T-cell (primary cell): ENCODE measurements at places on chromosomes 1 and 21. TPM values are rescaled to one million over a fixed set of nuclear protein-coding genes. Genes with fewer than 3 reads are reported as not detected.
A peak's percentile ranks its signal among the peaks of the same experiment; 100 is the strongest.

Gene ADORA1
- not detected for total RNA-seq

Gene SLC25A34
- 2.9 TPM for total RNA-seq

Gene PTGS2
- 0.23 TPM for total RNA-seq

DNA sequence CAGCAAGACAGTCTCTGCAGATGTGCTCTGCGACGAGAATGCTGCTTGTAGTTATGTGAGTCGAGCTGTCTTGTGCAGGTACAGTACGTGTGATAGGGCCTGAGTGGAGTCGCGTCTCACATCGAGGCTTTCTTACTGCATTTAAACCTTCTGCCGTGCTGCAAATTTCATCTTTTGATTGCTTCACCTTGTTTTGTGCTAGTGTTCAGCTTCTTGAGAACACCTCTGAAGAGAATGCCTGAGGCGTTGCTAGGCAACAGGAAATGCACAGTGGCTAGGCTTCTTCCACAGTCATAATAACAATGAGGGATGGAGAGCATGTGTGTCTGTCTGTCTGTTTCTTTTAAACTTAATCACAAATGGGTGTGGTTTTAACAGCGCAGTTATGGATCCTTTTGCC is 52.9 kb downstream of the MRPS6 start:
- no peaks in the 10 kb centered on the region for H3K36me3 ChIP-seq
- no peak overlapping the region for H3K4me3 ChIP-seq

DNA sequence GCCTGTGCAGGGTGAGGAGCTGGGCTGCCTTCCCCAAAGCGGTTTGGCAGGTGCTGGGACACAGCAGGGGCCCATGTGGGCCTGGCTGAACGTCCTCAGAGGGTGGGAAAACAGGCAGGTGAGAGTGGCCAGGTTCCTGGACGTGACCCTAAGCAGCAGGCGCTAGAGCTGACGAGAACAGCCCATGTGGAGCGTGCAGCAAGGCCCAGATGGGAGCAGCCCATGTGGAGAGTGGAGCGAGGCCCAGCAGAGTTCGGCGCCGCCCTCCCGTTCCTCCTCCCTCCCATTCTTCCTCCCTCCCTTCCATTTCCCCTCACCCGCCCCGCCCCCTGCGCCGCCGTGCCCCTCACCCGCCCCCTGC is 314.4 kb upstream of the VAMP3 start:
- DNase-seq, result no peak
- H3K4me3 ChIP-seq, result no peak overlapping the region
- no peaks in the 10 kb centered on the region for H3K4me1 ChIP-seq
- no peaks in the 10 kb centered on the region for H3K27me3 ChIP-seq
- no peak overlapping the region for H3K27ac ChIP-seq

DNA sequence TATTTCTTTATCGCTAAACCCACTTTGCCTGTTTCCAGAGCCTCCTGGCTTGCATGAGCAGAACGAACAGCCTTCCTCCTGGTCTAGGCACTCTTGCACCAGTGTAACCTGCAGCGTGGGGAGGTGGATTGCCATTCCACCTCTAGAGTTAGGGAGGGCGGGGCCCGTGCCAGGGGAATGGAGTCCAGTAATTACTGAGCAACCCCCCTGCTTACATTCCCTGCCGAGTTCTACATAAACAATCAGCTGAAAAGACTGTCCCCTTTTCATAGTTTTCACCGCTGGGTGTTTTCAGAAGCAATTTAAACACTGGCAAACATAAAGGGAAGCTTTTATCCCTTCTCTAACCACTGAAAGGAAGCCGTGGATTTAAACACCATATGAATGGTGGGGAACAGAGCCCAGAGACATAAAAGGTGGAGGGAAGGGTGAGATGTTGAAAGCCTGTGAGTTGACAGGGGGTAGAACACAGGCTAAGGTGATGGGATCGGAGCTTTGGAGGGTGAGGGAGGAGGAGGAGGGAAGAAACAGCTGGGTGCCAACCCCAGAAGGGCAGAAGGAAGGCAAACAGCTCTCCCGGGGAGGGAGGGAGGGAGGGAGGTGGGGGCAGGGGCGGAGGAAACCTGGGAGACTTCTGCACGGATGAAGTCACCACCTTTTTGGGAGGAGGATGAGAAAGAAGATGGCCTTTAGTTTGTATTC is 68.0 kb upstream of the WDR26 start:
- H3K27ac ChIP-seq, result no peak overlapping the region
- no peaks in the 10 kb centered on the region for H3K36me3 ChIP-seq
- no peak overlapping the region for H3K4me3 ChIP-seq
- no peaks in the 10 kb centered on the region for H3K27me3 ChIP-seq

DNA sequence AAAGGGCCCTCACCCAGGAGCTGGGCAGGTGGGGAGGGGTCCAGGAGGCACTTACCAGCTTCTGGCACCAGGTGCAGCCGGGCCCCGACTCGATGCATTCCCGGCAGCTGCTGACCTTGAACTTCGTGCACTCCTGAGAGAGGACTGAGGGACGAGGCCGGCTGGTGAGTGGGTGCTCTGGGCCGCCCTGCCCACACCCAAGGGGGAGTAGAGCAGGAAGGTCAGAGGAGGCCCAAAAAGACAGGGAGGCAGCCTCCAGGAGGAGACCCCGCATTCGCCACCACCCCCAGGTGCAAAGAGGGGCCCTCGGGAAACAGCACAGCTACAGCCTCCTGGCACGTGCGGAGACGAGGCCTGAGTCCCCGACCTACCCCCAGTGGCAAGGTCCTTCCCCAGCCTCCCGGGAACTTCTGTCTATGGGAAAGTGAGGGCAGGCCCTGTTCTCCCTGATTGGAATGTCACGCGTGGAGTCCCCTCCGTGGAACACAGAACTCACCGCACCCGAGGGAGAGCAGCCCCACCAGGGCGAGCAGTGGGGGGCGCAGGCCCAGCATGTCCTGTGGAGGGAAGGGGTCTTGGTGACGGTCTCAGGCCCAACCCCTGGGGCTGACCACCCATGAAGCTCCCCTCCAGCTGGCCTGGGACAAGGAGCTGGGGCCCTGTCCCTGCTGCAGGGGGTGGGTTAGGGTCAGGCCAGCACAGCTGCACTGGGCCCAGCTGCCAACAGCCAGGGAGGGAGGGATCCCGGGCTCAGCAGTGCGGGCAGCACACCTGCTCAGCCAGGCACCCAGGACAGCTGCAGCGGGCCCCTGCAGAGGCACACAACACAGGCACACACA is 10.3 kb downstream of the ITGB2 start:
- peak overlapping the region; percentile 78 for H3K27ac ChIP-seq
- no peaks in the 10 kb centered on the region for H3K27me3 ChIP-seq
- peaks cover 96% of the 10 kb centered on the region for H3K4me1 ChIP-seq
- H3K4me3 ChIP-seq, result peak overlapping the region; percentile 62

- DNase-seq, result no peak
- no peaks in the 10 kb centered on the region for H3K4me1 ChIP-seq
- no peak overlapping the region for H3K27ac ChIP-seq
- H3K4me3 ChIP-seq, result no peak overlapping the region
These were observed 284.1 kb downstream of the BRINP3 start for GRCh38 chr1:190193508-190194115.

GRCh38 chr1:236063919-236064673 is 794 bp downstream of the NID1 start:
- no peak overlapping the region for H3K27ac ChIP-seq
- peak overlapping the region; percentile 31 for H3K4me3 ChIP-seq
- H3K36me3 ChIP-seq, result no peaks in the 10 kb centered on the region

- no peaks in the 10 kb centered on the region for H3K27me3 ChIP-seq
- no peak overlapping the region for H3K4me3 ChIP-seq
- no peaks in the 10 kb centered on the region for H3K36me3 ChIP-seq
- peak; percentile 27 for DNase-seq
These were observed 106.7 kb downstream of the HIVEP3 start for GRCh38 chr1:41812051-41812450.

GRCh38 chr1:2021550-2021949 is 2.4 kb downstream of the GABRD start:
- H3K4me3 ChIP-seq, result no peak overlapping the region
- no peaks in the 10 kb centered on the region for H3K36me3 ChIP-seq
- DNase-seq, result no peak
- no peak overlapping the region for H3K27ac ChIP-seq
- no peaks in the 10 kb centered on the region for H3K4me1 ChIP-seq

DNA sequence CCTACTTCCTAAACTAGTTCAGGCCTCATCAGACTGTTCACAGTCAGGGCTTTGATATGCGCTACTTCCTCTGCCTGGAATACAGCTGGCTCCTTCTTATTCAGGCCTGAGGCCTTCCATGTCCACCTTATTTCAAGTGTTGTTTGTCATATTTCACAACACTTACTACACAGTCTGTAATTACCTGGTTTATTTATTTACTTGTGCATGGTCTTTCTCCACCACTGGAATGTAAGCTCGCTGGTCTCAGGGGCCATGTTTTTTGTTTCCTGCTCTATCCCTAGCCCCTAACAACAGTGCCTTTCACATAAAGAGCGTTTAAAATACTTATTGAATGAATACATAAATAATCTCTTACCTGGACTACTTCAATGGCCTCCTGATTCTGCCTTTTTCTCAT is 4.6 kb upstream of the SRSF4 start:
- H3K36me3 ChIP-seq, result no peaks in the 10 kb centered on the region
- H3K27me3 ChIP-seq, result no peaks in the 10 kb centered on the region
- DNase-seq, result no peak
- peaks cover 8% of the 10 kb centered on the region for H3K4me1 ChIP-seq
- H3K27ac ChIP-seq, result no peak overlapping the region
- H3K4me3 ChIP-seq, result no peak overlapping the region
